ENCODE measurements at places on chromosomes 1 and 21.

- DNase-seq = no peak
These were observed 153.3 kb upstream of the LYPLAL1 start for GRCh38 chr1:219020386-219020785.

- DNase-seq = no peak
These were observed 28.3 kb downstream of the DEGS1 start for GRCh38 chr1:224211206-224211962.

GRCh38 chr1:96362623-96363022 lies 359.0 kb upstream of the PTBP2 start:
- DNase-seq = no peak

- DNase-seq = no peak
These were observed 7.5 kb downstream of the AVPR1B start for GRCh38 chr1:206109718-206110117.

GRCh38 chr1:7575041-7575400 lies 196.1 kb upstream of the VAMP3 start:
- DNase-seq = no peak

- peak; percentile 75 for DNase-seq
These were observed 29.5 kb downstream of the LDLRAP1 start for GRCh38 chr1:25572708-25573590.
